Stimulated activated CD4-positive, alpha-beta T cell treated with anti-CD3 and anti-CD28 coated beads, TNF-alpha, amount 100 ng/mL, for 24 hours (primary cell): ENCODE measurements at places on chromosomes 3 and 15.

GRCh38 chr3:81492040-81492439 lies 269.4 kb downstream of the GBE1 start:
- no peak for DNase-seq

- no peak for DNase-seq
These were observed 1523.8 kb upstream of the CADM2 start for GRCh38 chr3:83434880-83435587.

DNA sequence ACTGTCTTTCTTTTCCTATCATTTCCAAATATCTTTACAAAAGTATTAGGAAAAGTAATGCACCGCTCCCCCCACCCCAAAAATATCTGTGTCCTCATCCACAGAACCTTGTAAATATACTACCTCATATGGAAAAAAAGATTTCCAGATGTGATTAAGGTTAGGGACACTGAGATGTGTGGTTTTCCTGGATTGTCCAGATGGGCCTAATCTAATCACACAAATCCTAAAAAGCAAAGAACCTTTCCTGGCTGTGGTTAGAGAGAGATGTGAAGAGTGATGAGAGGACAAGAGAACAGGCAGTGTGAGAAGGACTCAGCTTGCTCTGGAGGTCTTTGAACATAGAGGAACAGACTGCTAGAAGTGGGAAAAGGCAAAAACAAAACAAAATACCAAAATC lies 77.7 kb downstream of the ROBO1 start:
- no peak for DNase-seq

DNA sequence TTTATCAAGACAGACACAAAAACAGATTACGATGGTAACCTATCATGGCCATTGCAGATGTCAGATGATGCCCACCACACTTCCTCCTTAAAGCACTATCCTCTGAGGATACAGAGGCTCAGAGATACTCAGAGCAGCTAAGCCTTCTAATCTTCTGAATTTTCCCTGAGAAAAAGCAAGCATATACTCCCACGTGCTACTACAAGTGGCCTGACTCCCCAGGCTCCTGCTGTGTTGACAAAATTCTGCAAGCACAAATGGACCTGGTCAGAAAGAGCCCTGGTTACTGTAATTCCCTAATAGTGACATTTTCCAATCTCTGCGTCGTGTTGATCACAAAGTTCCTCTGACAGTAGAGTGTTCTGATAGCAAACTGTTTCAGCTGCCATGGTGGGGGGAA lies 207.1 kb downstream of the KCNMB2 start:
- no peak for DNase-seq

DNA sequence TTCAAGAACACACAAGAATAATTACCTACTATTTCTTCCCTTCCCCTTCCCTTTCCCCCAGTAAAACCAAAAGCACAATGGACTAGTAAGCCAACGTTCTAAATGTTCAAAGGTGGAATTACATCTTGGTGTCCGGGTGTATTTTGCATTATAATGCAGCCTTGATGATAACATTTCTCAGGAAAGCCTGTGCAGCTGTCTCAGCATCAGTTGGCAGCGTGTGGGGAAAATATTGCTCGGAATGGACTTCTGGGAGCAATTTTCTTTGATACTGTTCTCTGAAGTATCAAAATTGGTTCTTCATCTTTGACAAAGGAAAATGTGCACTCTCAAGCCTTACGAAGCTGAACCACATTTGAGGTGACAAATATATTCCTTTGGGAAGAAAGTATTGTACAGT lies 198.9 kb downstream of the AGBL1 start:
- DNase-seq = no peak

GRCh38 chr3:37944391-37944842 lies 46.2 kb upstream of the VILL start:
- no peak for DNase-seq

GRCh38 chr3:118628704-118629341 lies 405.8 kb downstream of the IGSF11 start:
- DNase-seq = no peak

- DNase-seq = no peak
These were observed 299.6 kb downstream of the UNC13C start for GRCh38 chr15:54277834-54278233.

- no peak for DNase-seq
These were observed 22.7 kb upstream of the CD96 start for GRCh38 chr3:111519178-111519855.

DNA sequence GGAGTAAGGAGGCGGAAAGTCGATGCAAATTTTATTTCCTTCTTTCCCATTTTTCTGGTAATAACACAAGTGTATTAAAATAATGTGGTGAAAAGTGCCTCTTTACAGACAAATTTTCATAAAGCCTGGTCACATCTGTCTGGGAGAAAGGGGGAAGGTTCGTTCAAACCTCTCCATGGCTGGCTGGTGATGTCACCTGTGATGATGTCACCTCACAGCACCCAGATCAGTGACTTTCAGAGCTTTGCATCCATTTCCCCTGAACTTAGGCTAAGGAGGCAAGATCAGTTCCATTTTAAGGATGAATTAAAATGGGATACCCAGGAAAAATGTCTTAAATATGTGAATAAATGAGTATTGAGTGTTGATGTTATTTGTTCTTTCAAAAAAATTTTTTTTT lies 34.1 kb downstream of the ATP10A start:
- no peak for DNase-seq

- no peak for DNase-seq
These were observed 105.2 kb upstream of the BNIP2 start for GRCh38 chr15:59794229-59794886.

DNA sequence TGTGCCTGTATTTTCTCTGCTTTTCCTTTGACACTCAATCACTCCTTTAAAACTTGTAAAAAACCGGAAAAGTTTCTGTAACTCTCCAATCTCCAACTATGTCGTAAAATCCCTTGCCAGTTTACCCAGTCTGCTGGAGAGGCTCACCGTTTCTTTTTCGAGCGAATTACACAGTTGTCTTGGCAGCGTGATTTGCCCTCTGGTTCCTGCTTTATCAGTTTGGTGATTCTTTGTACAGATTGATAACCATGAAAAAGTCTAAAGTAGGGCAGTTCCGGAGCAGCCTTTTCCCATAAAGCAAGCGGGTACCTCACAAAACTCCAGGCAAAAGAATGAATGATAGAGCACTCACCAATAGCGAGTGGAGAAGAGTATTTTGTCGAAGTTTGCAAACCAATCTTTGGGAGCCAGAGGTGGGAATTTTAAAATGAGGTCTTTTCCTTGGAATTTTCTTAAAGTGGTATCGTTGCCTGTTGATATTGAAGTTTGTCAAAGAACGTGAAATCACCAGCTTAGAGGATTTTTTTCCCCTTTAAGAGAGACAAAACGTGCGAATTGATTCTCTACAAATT lies at the start of gene TTC23:
Gene TTC23, minus strand, starts transcription at position 312 of the 572 bp plus-strand sequence. CDS start 20,869 bp downstream, outside the sequence.
- no peak for DNase-seq

- no peak for DNase-seq
These were observed 41.1 kb downstream of the TSC22D2 start for GRCh38 chr3:150449169-150449721.

DNA sequence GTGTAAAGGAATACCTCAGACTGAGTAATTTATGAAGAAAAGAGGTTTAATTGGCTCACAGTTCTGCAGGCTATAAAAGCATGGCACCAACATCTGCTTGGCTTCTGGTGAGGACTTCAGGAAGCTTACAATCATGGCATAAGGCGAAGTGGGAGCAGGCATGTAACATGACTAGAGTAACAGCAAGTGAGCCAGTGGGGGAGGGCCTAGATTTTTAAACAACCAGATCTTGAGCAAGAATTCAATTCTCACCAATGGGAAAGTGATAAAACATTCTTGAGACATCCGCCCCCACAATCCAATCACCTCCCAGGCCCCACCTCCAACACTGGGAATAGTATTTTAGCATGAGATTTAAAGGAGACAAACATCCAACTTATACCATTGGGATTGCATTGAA lies 44.2 kb upstream of the BCL2A1 start:
- DNase-seq = no peak

- no peak for DNase-seq
These were observed 730.2 kb downstream of the TUSC7 start for GRCh38 chr3:117439812-117440211.

GRCh38 chr3:74434406-74434805 lies 180.1 kb downstream of the CNTN3 start:
- no peak for DNase-seq

GRCh38 chr3:117019082-117019713 lies 309.6 kb downstream of the TUSC7 start:
- DNase-seq = no peak

GRCh38 chr3:54698054-54698453 lies 229.8 kb downstream of the LRTM1 start:
- DNase-seq = no peak

GRCh38 chr3:95424279-95424678 lies 1361.4 kb downstream of the NSUN3 start:
- no peak for DNase-seq

GRCh38 chr15:41975669-41976068 lies 3.3 kb upstream of the EHD4 start:
- no peak for DNase-seq

DNA sequence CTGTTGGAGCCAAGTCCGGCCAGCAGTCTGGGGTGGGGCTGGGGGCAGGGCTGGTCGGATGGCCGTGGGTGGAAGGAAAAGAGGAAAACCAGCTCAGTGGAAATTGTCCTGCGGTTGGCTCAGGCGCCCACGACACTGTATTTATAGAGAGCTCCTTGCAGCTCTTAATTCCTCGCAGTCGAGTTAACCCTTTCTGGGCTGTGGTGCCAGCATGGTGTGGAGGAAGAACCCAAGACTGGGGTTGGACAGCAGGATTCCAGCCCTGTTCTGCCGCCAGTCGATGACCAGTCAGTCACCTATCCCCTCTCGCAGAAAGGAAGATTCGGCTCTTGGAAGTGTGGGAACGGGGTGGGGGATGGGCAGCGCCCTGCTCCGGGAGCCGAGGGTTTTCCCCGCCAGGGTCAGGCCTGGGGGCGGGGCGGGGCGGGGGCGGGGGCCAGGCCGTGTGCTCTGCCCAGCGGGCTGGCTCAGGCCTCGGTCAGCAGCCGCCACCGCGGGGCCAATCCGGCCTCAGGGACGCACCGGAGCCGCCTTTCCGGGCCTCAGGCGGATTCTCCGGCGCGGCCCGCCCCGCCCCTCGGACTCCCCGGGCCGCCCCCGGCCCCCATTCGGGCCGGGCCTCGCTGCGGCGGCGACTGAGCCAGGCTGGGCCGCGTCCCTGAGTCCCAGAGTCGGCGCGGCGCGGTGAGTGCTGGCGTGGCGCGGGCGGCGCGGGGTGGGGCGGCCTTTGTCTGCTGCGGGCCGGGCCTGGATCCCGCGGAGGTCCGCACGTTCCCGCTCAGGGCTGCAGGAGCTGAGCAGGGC lies at the start of gene CD276:
Gene CD276, plus strand, starts transcription at position 607 of the 804 bp plus-strand sequence. CDS start 15,257 bp downstream, outside the sequence.
- DNase-seq = no peak

DNA sequence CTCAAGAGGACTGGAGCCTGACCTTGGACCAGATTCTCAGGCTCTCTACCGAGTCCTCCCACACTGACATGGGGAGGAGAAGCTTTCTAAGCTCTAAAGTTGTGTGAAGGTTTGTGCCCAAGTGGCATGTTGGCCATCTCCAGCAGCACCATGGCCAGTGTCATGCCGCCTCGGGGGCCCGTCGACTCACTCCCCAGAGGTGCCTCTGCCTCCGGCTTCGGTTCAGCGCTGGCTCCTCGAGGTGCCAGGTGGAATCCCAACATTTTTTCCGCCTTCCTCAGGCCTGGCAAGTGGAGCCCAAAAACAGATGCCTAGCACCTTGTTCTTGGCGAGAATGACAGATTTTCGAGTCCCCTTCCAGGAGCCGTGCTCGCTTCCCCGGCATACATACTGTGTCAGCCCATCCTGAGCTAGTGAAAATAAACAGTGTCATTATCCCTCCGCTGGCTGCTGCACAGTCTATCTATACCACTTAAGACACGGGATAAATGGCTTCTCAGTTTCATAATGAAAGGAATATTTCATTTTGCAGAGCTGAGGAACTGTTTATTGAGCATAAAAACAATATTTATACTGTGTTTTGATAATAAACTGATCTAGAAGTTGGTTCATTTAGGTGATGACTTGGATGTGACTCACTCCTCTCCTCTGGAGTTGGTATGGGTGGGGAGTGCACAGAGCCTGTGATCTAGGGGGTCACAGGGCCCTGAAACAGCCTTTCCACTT lies 328.5 kb upstream of the TLE3 start:
- DNase-seq = no peak

DNA sequence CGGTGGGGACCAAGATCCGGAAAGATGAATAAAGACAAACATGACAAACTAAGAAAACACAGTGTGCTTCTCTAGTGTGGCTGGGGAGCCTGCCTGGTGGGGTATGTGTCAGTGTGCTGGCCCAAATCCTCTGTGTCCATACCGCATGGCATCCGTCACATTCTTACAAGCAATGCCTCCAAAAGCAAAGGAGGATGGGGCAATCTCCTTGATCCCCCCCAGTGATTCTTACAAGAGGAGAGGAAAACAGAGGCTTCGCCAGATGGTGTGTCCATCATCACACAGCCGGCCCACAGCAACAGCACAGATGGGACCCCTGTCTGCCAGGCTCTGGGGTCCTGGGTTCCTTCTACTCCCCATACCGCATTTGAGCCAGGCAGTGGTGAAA lies 558 bp upstream of the IL17RC start:
- DNase-seq = no peak

DNA sequence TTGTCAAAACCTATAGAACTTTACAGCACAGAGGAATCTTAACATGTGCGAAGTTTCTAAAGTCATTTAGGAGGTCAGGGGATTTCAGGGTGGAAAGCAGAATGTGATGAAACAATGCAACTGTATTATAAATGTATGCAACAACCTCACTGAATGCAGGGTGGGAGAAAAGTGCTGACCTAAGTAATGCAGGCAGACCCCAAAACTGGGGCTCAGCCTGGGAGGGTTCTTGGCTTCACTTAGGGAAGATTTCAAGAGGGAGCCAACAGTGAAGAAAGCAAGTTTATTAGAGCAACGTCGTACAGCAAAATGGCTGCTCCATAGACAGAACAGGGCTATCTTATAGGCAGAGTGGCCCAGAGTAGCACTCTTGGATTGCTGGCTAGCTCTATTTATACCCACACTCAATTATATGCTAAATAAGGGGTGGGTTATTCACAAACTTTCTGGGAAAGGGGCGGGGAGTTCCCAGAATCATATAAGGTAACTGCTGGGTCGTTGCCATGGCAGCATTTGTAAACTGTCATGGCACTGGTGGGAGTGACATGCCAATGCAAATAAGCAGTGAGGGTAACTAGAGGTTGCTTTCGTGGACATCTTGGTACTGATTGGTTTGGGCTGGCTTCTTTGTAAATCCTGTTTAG lies 14.2 kb upstream of the CAND2 start:
- no peak for DNase-seq

- no peak for DNase-seq
These were observed 81.1 kb downstream of the PDCD6IP start for GRCh38 chr3:33879540-33879939.

- DNase-seq = no peak
These were observed 78.8 kb downstream of the CLDN11 start for GRCh38 chr3:170497207-170498095.

DNA sequence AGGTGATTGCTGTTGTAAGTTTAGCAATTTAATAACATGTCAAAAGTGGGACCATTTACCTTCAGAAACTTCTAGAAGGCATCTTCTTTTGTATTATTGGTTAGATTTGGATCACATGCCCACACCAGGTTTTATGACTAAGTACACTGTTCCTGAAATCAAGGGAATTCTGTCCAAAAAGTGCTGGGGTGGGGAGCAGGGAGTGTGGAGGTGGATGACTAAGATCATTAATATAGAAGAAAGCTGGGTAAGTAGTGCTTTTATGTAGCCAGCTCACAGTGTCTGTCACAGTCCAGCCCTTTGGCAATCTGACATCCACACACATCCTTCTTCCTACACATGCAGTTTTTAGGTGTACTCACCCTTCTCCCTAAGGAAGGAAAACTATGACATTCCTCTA lies 120.0 kb downstream of the TMCO5A start:
- DNase-seq = no peak
